ENCODE measurements at places on chromosomes 7 and 10. TPM values are rescaled to one million over a fixed set of nuclear protein-coding genes. Genes with fewer than 3 reads are reported as not detected.

DNA sequence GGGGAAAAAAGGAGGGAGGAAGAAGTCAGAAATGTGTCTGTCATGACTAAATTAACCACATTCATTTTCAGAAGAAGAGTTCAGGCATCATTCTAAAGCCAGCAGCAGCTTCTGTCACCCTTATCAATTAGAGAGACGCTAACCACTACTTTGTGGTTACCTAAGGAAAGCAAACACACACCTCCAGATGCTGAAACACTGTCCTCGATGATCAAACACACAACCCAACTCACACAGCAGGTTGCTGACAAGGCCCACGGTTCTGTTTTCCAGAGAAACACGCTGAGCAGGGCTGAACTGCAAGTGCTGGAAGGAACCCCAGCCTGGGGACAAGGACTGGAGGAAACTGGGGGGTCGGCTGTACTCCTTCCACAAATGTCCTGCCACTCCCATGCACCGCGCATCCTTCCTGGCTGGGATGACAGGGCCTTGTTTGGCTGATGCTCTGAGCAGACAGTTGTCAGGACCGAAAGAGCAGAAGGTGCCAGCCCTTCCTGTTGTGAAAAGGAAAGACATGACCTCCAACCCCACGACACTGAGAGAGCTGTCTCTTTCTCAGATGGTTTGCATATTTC, 36.6 kb downstream of the PRKCQ start:
- no peak for DNase-seq

DNA sequence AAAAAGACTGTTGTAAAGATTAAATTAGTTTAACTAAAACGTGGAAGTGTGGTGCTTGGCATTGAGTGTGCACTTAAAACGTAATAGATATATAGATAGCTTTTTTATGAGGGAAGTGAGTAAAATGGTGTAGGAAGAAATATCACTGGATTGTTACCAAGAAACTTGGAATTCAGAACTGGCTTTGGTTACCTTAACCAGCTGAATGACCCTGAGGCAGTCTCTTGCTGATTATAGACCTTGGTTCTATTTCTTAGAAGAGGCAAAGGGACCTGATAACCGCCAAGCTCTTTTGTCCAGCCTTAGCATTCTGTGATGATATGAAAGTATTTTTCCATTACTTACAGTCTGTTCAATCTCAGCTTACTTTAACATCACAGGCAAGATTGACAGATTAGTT, 3.8 kb downstream of the REEP3 start:
- DNase-seq: no peak

GRCh38 chr10:51242393-51242792, 168.1 kb downstream of the PRKG1 start:
- DNase-seq: no peak

- DNase-seq: no peak
Measured at GRCh38 chr10:114408112-114408967, 4.0 kb upstream of the AFAP1L2 start.

- no peak for DNase-seq
Measured at GRCh38 chr10:62738916-62739315, 65.6 kb upstream of the ADO start.

DNA sequence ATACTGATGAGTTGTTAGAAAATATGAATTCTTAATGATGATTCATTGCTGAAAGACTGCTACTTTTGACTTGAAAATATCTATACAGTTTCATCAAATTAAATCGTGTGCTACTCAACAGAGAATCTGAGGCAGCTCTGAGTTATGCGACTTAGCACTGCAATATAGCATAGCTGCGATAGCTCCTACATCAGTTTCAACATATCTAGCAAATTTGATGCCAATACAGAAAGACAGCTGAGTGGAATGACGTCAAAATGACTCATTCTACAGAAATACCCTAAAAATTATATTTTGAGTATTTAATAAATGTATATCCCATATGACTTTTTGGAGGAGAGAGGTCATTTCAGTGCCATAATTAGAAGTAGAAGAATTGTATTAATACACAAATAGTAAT, 1.1 kb upstream of the TARP start:
- DNase-seq: no peak

DNA sequence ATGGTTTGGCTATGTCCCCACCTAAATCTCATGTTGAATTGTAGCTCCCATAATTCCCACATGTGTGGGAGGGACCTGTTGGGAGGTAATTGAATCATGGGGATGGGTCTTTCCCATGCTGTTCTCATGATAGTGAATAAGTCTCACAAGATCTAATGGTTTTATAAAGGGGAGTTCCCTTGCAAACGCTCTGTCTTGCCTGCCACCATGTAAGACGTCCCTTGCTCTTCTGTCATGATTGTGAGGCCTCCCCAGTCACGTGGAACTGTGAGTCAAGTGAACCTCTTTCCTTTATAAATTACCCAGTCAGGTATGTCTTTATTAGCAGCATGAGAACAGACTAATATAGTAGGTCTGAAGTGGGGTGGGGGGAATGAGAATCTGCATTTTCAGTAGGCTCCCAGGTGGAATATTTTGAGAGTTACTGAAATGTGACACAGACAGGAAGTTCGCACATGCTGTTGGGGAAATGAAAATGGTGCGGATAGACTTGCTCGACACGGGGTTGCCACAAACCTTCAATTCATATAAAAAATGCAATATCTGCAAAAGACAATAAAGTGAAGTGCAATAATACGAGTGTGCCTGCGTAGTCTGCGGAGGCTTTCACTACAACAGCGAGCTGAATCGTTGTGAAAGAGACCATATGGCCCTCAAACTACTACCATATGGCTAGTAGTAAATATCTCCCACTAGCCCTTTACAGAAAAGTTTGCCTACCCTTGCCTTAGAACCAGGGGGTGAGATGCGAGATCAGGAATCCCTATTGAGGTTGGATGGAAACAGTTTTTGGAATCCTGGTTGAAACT, 166.1 kb downstream of the GRK5 start:
- no peak for DNase-seq

- DNase-seq: no peak
Measured at GRCh38 chr7:2663121-2663886, 24.7 kb upstream of the AMZ1 start.

NANOS1 gene
- total RNA-seq: 14.3 TPM

VAX1 gene
- not detected for total RNA-seq

SPDYE1 gene
- not detected for total RNA-seq

GRCh38 chr10:117483056-117483590, 59.4 kb upstream of the EMX2 start:
- DNase-seq: no peak

PKD1L1 gene
- 0.65 TPM for total RNA-seq

DNA sequence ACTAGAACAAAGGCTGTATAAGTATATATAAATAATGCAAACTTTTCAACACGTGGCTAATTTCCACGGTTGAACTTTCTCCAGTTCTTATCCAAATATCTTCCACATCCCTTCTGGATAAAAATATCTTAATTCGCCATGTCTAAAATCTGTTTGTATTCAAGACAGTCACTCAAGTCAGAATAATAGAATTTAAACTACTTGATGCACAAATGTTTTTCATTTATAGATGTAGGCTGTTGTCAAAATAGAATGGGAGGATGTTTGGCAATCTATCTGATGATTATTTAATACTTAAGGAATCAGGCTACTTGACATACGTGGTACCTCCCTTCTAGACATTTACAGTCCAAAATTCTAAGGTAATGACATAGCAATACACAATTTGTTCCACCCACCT, 204.3 kb downstream of the TWIST1 start:
- DNase-seq: no peak

DNA sequence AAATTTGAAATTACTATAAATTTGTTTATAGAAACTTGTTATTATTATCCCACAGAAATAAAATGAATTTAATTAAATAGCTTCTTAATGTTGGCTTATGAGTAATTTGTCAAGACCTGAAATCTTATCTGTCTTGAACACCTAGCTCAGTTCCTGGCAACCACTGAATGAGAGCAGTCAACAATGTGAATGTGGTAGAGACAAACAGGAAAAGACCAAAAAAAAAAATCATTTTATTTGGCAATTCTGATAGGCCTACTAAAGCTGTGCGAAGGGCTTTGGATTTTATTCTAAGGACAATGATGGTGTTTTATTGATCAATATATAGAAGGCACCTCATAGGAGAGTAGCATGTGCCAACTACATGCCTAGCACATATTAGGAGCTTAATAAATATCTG, 127.8 kb upstream of the RSU1 start:
- DNase-seq: no peak

DNA sequence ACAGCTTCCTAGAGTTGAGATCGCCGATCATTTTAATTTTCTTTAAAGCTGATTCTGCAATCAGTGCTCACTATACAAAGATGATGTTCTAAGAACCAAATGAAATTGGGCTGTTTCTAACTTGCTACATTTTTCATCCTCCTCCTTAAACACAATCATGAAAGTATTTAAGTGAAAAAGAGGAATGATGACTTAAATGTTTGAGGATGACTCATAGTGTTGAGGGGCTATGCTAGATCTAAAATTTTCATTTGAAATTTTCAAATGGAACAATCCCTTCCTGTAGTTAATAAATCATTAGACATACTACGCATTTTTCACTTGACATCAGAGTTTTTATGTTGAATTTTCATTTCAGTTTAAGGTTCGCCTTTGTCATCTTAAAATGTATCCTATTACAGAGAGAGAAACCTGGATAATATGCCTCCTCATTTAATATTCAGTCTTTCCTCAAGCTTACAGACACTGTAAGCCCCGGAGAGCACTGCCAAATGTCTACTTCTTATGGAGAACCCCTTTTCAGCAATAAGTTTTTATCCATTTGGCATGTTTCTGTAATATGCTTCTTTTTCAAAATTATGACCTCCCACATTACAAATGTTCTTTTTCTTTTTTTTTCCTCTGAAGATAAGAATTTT, 499.6 kb downstream of the MAGI2 start:
- no peak for DNase-seq

DNA sequence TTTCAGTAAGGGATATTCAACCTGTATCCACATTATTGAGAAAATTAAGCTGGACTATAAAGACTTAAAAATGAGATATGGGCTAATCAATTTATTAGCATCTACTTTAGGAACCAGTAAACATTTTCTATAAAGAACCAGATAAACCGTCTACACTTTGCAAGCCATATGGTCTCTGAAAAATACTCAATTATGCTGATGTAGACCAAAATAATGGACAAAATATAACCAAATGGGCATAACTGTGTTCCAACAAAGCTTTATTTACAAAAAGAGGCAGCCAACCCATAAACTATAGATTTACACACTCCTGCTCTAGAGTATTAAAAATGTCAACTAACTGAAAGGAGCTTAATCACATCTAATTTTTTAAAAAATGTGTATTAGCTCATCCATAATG, 42.3 kb downstream of the TNPO3 start:
- DNase-seq: no peak

GRCh38 chr7:24123076-24123475, 160.9 kb upstream of the NPY start:
- no peak for DNase-seq

- DNase-seq: no peak
Measured at GRCh38 chr7:116766881-116767280, 94.9 kb downstream of the MET start.

- no peak for DNase-seq
Measured at GRCh38 chr7:134593530-134594392, 44.9 kb downstream of the AKR1B15 start.

DNA sequence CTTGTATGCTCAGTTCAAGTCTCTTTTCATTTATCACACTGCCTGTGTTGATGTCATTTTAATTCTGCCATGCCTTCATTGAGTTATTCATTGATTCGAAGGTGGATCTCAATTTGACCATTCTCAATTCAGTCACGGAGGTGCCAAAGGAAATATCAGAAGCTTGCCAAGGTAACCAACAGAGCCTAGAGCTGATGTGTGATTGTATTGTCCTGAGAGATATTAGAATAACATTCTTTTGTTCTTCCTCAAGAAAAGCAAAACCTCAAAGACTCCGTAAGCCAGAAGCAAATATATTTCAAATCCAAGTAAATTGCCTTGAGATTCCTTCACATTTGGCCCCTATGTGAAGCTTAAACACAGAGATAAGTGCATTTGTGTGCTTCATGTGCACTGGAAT, 345.3 kb downstream of the CXCL12 start:
- no peak for DNase-seq

GRCh38 chr10:72687035-72687434, 4.9 kb upstream of the MCU start:
- DNase-seq: no peak

DNA sequence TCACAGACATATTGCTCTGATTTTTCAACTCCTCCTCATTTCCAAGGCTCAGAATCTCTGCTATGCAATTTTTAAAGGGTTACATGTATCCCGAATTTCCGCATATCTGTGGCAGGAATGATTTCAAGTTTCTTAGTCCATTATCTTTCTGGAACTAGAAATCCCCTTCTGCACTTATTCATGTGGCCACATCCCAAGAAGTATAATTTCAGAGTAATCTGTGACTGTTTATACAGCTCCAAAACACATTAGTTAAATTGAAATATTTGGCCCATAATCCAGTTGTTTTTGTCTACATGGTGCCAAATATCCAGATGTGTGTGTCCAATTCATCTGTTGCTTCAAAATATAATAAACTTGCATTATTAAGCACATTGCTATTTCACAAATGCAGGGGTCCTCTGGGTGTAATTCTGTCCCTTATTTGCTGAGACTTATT, 271.2 kb downstream of the ARHGAP12 start:
- DNase-seq: no peak

IL15RA gene
- 26.8 TPM for total RNA-seq

CFAP70 gene
- total RNA-seq: 3.3 TPM

DNA sequence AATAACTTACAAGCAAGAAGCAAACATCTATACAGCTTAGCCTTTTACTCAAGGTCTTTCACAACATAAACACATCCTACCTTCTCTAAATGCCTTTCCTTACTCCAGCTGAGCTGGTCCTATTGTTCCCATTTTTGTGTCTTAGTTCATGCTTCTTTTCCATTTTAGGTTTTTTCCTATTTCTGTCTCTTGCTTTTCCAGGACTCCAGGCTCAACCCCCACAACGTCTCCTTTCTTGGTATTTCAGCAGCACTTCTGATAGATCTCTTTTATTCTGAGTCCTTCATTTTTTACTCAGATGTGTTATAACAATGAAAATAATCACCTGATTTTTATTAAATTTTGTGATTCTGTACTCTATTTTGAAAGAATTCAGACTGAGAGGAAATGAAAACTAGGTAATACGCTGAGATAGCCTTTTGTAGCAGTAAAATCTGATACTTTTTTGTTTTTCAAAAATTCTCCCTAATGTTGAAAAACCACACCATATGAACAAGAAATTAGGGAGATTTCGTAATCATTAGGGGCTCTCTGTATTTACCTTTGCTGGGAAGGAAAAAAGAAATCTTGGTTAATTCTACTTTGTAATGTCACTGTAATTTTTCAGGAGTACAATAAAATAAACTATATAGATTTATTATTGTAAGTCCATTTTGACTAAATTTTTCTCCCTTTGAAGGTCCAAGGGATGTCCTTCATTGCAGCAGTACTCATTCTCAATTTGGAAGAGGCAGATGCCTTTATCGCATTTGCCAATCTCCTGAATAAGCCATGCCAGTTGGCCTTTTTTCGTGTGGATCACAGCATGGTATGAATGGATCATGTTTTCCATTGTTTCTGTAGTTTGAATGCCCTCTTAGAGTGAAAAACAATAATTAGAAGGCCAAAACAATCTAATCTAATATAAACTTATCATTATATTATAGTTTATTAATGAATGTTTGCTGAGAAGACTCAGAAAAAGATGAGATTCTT, 24.0 kb upstream of the HELLS start:
- DNase-seq: no peak

GHRHR gene
- not detected for total RNA-seq

GRCh38 chr10:100735087-100735336, 10.4 kb upstream of the PAX2 start:
- DNase-seq: no peak

GRCh38 chr10:61958805-61959204, 57.3 kb downstream of the ARID5B start:
- DNase-seq: no peak

- DNase-seq: no peak
Measured at GRCh38 chr10:49282306-49282705, 16.7 kb upstream of the C10orf71 start.

AGAP6 gene
- total RNA-seq: 10.9 TPM
